ENCODE measurements at places on chromosomes 2 and 18.

DNA sequence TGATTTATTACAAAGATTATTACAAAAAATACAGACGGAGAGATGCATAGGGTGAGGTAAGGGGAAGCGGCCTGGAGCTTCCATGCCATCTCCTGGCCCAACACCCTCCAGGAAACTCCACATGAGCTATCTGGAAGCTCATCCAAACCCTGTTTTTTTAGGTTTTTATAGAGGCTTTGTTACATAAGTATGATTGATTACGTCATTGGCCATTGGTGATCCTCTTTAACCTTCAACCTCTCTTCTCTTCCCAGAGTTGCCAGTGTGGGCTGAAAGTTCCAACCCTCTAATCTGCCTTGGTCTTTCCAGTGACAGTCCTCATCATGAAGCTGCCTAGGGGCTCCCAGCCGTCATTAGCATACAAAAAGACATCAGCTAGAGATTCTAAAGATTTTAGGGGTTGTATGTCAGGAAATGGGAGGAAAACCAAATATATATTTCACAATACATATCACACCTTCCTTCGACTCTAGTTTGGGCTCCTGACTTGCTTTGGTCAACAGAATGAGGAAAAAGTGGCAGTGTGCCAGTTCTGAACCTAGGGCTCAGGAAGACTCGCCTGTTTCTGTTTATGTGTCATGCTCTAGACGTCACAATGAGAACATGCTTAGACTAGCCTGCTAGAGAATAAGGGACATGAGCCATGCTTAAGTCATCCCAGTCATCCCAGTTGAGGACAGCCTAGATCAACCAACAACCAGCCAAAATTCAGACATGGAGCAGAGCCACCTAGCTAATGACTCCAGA, 54.1 kb downstream of the ETAA1 start:
- peak; percentile 89 for DNase-seq

GRCh38 chr18:8788503-8789429, 83.4 kb downstream of the MTCL1 start:
- no peak for DNase-seq

GRCh38 chr2:84443477-84443876, 15.6 kb downstream of the SUCLG1 start:
- DNase-seq = no peak

GRCh38 chr18:7645756-7646155, 78.6 kb downstream of the PTPRM start:
- DNase-seq = no peak

DNA sequence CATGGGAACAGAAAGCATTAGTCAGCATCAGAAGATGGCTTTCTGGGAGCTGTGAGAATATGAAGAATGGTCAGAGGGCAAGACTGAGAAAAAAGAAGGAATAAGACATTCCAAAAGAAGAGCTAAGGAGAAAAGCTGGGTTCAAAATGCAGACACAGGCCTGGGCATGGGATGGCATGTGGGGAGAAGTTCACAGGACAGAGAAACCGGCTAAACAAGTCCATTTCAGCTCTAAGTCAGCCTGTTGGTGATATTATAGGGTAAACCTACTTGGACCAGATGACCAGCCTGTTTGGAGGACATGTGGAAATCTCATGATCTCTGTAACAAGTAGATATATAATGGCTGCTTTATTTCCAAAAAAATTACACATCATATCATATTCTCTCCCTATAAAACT, 91.7 kb upstream of the MEIS1 start:
- DNase-seq = no peak

Measured in non-pigmented ciliary epithelial cell (primary cell).